Ureter (tissue), 1 donor: ENCODE measurements at places on chromosomes 3 and 15. TPM values are rescaled to one million over a fixed set of nuclear protein-coding genes. Genes with fewer than 3 reads are reported as not detected.

Gene BDH1
- total RNA-seq = 69.4 TPM

Gene UPK1B
- total RNA-seq = 110 TPM

Gene ZSCAN29
- 27.3 TPM for total RNA-seq

Gene MOBP
- total RNA-seq = not detected

Gene ITIH4
- total RNA-seq = 37.1 TPM

Gene GABRB3
- 8.3 TPM for total RNA-seq

Gene DGKG
- total RNA-seq = 16.2 TPM

Gene CSPG4
- 31.0 TPM for total RNA-seq

Gene TPRG1
- 6.2 TPM for total RNA-seq

Gene CDC25A
- 2.1 TPM for total RNA-seq

Gene DNAH12
- 0.70 TPM for total RNA-seq

Gene FGF12
- 3.2 TPM for total RNA-seq

Gene ELL3
- total RNA-seq = 2.9 TPM

Gene IL20RB
- 4.3 TPM for total RNA-seq

Gene GASK1A
- 14.6 TPM for total RNA-seq

Gene ERICH6
- total RNA-seq = 0.36 TPM

Gene CPNE9
- 0.29 TPM for total RNA-seq

Gene ITGB5
- 57.7 TPM for total RNA-seq

Gene P3H2
- total RNA-seq = 13.9 TPM

Gene RHCG
- 1.1 TPM for total RNA-seq

Gene FOXB1
- not detected for total RNA-seq

Gene SPTBN5
- total RNA-seq = 11.9 TPM

Gene LHFPL4
- not detected for total RNA-seq

Gene PLA2G4E
- total RNA-seq = 0.34 TPM

Gene CFAP44
- total RNA-seq = 19.8 TPM

Gene RAB6B
- 8.2 TPM for total RNA-seq

Gene CLSTN2
- 9.7 TPM for total RNA-seq

Gene TMEM212
- total RNA-seq = not detected

Gene TMEM42
- total RNA-seq = 13.1 TPM

Gene SHC4
- total RNA-seq = 0.55 TPM

Gene PRICKLE2
- total RNA-seq = 43.7 TPM

Gene AQR
- total RNA-seq = 48.5 TPM

Gene TRIM42
- total RNA-seq = not detected

Gene KBTBD13
- total RNA-seq = 0.18 TPM

Gene P2RY13
- 1.2 TPM for total RNA-seq

Gene SNTN
- total RNA-seq = not detected

Gene GPR27
- 16.3 TPM for total RNA-seq

Gene CTXN2
- not detected for total RNA-seq

Gene CSPG5
- not detected for total RNA-seq

Gene CLDN16
- total RNA-seq = 1.1 TPM

Gene ISLR
- 37.4 TPM for total RNA-seq

Gene ZBED2
- not detected for total RNA-seq

Gene ZNF770
- 47.8 TPM for total RNA-seq

Gene SSUH2
- 0.55 TPM for total RNA-seq

Gene LTF
- 1.5 TPM for total RNA-seq

Gene ROPN1
- not detected for total RNA-seq

Gene ANKRD34C
- not detected for total RNA-seq

Gene SPATA12
- not detected for total RNA-seq

Gene EPHB1
- 3.1 TPM for total RNA-seq

Gene LRRIQ4
- not detected for total RNA-seq

Gene RPP25
- 7.3 TPM for total RNA-seq

Gene UBP1
- total RNA-seq = 73.7 TPM

Gene LEKR1
- total RNA-seq = 3.5 TPM

Gene CX3CR1
- total RNA-seq = 1.5 TPM
